ENCODE measurements at places on chromosomes 11 and 22.

DNA sequence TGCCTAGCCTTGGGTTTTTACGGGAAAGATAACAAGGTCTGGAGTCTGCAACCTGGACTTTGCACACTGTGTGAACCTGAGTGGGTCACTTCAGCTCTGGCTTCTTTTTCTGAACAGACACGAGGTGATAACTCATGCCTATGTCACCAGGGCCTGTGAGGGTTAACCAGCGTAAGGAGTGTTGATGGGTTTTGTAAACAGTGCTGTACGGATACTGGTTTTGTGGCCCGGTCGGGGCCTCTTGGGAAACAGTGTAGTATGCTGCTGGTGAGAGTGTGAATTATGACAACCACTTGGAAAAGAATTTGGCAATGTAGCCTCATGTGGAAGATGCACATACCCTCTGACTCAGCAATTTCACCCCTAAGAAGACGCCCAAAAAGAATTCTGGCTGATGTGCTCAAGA, 266.8 kb downstream of the MN1 start:
- no peak for DNase-seq

- peak; percentile 21 for DNase-seq
Observed at GRCh38 chr11:124812876-124813275, 12.7 kb upstream of the MSANTD2 start.

DNA sequence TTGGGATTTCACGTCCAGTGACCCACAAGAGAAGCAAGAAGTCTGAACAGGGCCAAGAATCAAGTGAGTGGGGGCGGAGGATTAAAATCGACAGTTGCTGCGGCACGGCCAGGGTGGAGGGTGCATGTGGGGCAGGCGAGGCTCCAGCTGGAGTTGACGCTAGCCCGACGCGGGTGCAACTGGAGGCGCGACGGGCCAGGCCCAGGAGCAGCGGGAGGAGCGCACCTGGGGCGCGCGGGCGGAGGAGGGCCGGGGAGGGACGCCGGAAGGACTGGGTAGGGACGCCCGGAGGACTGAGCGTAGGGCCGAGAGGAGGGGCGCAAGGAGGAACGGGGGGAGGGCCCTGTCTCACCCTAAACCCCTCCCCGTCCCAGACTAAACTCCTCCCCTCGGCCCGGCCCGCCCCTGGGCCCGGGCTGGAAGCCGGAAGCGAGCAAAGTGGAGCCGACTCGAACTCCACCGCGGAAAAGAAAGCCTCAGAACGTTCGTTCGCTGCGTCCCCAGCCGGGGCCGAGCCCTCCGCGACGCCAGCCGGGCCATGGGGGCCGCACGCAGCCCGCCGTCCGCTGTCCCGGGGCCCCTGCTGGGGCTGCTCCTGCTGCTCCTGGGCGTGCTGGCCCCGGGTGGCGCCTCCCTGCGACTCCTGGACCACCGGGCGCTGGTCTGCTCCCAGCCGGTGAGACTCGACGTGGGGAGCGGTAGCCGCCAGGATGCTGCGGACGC, at the start of gene IL17RA:
Gene IL17RA, plus strand, starts transcription at position 447 of the 723 bp plus-strand sequence. Its CDS starts 92 bp downstream, at position 539.
- peak; percentile 61 for DNase-seq

DNA sequence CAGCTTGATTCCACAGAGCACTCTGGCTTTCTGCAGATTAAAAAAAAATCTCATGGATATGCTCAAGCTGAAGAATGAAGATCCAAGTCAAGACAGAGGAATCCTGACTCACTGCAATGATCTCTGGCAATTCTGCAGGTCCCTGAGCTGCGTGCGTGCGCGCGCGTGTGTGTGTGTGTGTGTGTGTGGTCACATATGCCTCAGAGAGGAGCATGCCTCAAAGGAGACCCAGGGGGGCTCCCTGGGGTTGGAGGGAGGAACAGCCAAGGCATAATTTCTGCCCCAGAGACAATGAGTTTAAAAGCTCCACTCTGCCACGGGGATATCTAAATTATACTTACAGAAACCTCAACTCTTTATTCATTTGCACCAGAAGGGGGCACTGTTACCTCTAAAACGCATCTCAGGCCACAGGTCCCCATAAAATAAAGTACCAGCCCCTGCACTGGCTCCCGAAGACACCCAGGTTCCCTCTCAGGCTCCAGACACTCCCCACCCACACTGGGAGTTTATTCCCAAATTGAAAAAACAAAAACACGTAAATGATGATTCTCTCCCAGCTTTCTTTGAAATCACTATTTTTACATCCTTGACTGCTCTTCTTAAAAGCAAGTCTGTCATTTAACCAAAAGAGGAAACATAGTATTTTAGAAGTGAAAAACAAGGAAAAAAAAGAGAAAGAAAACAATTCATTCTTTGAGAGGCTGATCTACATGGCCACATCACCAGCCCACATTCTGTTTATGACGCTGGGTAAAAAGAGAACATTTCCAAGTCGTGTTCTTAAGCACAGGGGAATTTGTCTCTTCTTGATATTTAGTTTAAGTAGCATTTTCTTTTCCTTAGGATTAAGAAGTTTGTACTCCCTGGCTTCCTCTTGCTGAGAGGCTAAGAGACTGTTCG, 401.0 kb downstream of the LARGE1 start:
- DNase-seq = peak; percentile 26

DNA sequence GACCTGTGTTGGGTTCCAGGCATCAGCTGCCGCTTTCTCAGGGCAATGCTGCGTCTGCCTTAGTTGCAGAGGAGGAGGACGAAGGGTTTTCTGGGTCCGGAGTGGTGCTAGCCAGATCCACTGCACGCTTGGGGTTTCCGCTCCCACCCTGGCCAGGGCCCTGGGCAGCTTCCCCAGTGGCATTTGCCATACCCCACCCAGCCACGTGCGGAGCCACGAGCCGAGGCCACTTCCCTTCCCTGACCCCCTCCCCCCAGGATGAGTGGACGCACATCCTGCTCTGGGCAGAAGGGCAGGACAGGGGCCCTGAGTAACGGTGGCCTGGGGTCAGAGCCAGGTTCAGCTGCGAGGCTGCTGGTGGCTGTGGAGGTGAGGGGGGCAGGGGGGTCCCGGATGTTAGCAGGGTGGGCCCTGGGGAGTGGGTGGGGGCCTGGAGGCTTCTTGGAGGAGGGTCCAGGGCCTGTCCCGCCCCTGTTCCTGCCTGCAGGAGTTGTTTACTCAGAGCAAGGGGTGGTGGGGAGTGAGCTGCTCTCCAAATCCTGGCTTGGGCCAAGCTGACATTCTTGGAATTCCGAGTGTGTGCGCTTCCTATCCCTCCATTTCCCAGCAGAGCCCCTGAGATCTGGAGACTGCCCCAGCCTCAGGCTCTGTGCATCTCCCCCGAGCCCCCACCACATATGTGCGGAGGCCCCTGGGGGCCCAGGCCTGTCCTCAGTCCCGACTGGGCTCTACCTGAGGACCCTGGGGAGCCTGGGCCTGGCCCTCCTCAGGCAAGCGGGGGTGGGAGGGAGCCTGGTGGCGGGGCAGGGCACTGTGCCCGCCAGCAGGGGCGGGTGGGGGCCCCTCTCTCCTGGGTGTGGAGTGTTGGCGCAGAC, 1.4 kb downstream of the TSPAN4 start:
- no peak for DNase-seq
